ENCODE measurements at places on chromosomes 16 and 17.

- DNase-seq = no peak
Observed at GRCh38 chr17:57424777-57425188, 168.5 kb downstream of the MSI2 start.

DNA sequence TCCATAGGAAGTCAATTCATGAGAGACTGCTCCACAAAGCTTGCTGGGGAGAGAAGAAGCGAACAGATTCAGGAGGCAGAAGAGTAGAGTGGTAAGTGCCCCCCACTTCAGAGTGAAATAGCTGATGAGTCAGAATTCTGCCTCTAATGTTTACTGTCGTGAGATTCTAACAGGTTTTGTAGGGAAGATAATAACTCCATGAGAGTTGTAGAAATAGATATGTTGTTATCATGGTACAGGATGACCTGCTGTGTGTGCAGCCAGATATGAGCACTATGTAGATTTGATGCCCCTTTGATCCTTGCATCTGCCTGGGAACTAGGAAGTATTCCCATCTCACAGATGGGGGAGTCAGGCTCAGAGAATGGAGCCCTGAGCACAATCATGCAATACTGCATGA is 502.4 kb upstream of the CDH11 start:
- DNase-seq = no peak

GRCh38 chr17:33113276-33113990 is 121.8 kb downstream of the SPACA3 start:
- peak; percentile 1 for DNase-seq

GRCh38 chr17:8912084-8912981 is 44.9 kb upstream of the PIK3R6 start:
- no peak for DNase-seq

DNA sequence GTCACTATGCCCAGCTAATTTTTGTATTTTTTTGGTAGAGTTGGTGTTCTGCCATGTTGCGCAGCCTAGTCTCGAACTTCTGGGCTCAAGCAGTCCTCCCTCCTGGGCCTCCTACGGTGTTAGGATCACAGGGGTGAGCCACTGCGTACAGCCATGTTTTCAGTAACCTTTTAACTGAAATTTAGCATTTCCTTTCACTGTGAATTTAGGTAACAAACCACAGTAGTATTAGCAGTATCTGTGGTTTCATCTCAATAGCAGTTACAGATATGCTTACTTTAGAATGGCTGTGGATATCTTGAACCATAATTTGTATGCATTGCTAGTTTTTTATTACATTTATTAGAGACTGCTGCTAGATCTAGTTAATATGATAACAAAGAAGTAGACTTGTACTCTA is 4.3 kb upstream of the RANGRF start:
- no peak for DNase-seq

DNA sequence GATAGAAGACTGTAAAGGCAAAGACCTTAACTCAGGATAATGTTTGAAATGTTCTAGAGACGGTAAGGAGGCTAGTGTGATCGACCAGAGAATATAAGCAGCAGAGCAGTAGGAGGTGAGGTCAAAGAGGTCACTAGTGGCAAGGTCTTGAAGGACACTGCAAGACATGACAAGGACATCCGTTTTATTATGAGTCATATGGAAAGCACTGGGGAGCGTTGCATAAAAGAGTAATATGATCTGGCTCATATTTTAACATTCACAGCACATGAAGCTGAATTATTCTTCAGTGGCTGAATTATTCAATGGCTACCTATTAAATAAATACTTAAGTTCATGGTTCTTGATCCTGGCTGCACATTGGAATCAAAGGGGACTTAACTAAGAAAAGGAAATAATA is 123.7 kb downstream of the SOX9 start:
- DNase-seq = no peak

All from amygdala (tissue), 56 donors.